Stomach (tissue), 19 donors: ENCODE measurements at places on chromosomes 3 and 15. TPM values are rescaled to one million over a fixed set of nuclear protein-coding genes. Genes with fewer than 3 reads are reported as not detected.
A peak's percentile ranks its signal among the peaks of the same experiment; 100 is the strongest.

- H3K27ac ChIP-seq, result no peak overlapping the region
- H3K4me3 ChIP-seq, result no peak overlapping the region
- H3K4me1 ChIP-seq, result no peaks in the 10 kb centered on the region
- H3K36me3 ChIP-seq, result peaks cover 49% of the 10 kb centered on the region
These were observed 119.3 kb downstream of the RFX7 start for GRCh38 chr15:56124391-56124790.

DNA sequence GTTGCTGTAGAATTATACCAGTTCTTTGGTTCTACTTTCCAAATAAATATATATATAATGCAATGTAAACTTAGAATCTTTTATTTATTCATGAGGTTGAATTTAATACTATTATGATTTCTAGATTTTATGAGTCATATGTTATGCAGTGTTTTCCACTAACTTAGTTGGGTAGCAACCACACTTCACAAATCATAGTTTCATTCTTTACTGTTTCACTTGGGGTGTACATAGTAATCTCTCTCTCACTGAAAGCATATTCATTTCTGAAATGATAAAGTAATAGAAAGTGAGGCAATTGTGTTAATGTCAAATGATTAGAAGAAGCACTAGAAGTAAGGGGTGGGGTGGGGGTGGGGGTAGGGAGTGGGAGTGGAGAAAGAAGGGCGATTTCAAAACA is 52.6 kb downstream of the IQCH start:
- H3K4me1 ChIP-seq, result no peaks in the 10 kb centered on the region
- no peak overlapping the region for H3K4me3 ChIP-seq
- H3K27ac ChIP-seq, result no peak overlapping the region

- no peaks in the 10 kb centered on the region for H3K27me3 ChIP-seq
- no peak for DNase-seq
- no peak overlapping the region for H3K27ac ChIP-seq
- H3K4me1 ChIP-seq, result no peaks in the 10 kb centered on the region
- H3K4me3 ChIP-seq, result no peak overlapping the region
These were observed 4.7 kb downstream of the DET1 start for GRCh38 chr15:88541709-88542341.

DNA sequence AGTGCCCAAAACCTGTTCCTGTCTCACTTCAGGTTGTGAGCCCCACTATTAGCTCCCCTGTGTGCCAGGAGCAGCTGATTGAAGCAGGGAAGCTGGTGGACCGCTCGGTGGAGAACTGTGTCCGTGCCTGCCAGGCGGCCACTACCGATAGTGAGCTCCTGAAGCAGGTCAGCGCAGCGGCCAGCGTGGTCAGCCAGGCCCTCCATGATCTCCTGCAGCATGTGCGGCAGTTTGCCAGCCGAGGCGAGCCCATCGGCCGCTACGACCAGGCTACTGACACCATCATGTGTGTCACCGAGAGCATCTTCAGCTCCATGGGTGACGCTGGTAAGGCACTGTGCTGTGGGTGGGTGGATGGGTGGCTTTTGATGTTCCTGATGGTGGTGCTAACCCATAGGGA is 334.1 kb upstream of the TPM1 start:
- H3K4me1 ChIP-seq, result no peaks in the 10 kb centered on the region
- H3K27ac ChIP-seq, result no peak overlapping the region
- H3K27me3 ChIP-seq, result no peaks in the 10 kb centered on the region
- H3K4me3 ChIP-seq, result no peak overlapping the region
- H3K36me3 ChIP-seq, result peaks cover 70% of the 10 kb centered on the region
- no peak for DNase-seq

DNA sequence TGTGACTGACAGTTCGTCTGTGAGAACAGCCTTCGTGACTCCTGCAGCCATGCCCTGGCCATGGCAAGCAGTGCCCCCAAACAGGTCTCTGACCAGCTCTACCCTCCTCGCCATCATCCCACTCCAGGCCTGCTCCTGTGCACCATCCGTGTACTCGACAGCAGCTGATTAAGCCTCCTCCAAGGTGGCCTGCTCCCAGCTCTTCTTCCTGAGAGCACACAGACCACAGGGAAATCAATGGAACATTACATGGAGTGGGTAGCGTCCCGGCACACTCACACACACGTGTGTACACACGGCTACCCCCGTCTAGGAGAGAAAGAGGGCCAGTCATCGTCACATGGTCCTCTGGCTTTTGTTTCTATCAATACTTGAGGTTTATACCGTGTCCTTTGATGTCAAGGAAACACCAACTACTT is 21.1 kb downstream of the ANXA2 start:
- no peak for DNase-seq
- H3K27ac ChIP-seq, result peak overlapping the region; percentile 48
- H3K4me1 ChIP-seq, result peaks cover 41% of the 10 kb centered on the region

DNA sequence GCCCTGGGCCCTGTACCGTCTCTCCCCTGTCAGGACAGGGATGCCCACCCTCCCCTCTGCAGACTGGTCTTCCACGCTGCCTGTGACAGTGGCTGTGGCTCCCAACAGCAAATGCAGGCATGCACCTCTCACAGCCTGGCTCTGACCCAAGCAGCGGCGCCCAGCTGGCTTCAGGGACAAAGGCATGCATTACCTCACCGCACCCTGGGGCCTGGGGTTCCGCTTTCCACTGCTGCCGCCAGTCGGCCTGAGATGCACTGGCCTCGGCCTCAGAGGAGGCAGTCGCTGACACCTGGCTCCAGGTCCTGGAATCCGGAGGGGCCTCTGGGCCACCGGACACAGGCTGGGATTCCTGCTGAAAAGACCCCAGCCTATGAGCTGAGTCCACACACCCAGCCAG is 70.3 kb downstream of the SCN5A start:
- H3K27ac ChIP-seq, result no peak overlapping the region
- no peaks in the 10 kb centered on the region for H3K36me3 ChIP-seq
- no peaks in the 10 kb centered on the region for H3K27me3 ChIP-seq
- no peak overlapping the region for H3K4me3 ChIP-seq

GRCh38 chr15:27743638-27744037 is 355.5 kb downstream of the OCA2 start:
- no peaks in the 10 kb centered on the region for H3K27me3 ChIP-seq
- no peaks in the 10 kb centered on the region for H3K4me1 ChIP-seq
- H3K4me3 ChIP-seq, result no peak overlapping the region
- no peak for DNase-seq

- no peak overlapping the region for H3K27ac ChIP-seq
- H3K4me3 ChIP-seq, result no peak overlapping the region
- H3K4me1 ChIP-seq, result peaks cover 7% of the 10 kb centered on the region
- H3K27me3 ChIP-seq, result no peaks in the 10 kb centered on the region
- no peak for DNase-seq
- H3K36me3 ChIP-seq, result no peaks in the 10 kb centered on the region
These were observed 175.9 kb downstream of the RPLP1 start for GRCh38 chr15:69628256-69629093.

- H3K36me3 ChIP-seq, result peaks cover 15% of the 10 kb centered on the region
- H3K27me3 ChIP-seq, result no peaks in the 10 kb centered on the region
- no peak overlapping the region for H3K4me3 ChIP-seq
- no peak overlapping the region for H3K27ac ChIP-seq
These were observed 69.6 kb downstream of the CGNL1 start for GRCh38 chr15:57445872-57446271.

- no peak overlapping the region for H3K27ac ChIP-seq
- H3K4me3 ChIP-seq, result no peak overlapping the region
- H3K27me3 ChIP-seq, result no peaks in the 10 kb centered on the region
These were observed 13.9 kb downstream of the FILIP1L start for GRCh38 chr3:100100425-100100824.

GRCh38 chr3:22885039-22885438 is 318.1 kb upstream of the UBE2E2 start:
- H3K36me3 ChIP-seq, result no peaks in the 10 kb centered on the region
- H3K27me3 ChIP-seq, result no peaks in the 10 kb centered on the region
- DNase-seq, result no peak
- H3K4me3 ChIP-seq, result no peak overlapping the region
- no peak overlapping the region for H3K27ac ChIP-seq

DNA sequence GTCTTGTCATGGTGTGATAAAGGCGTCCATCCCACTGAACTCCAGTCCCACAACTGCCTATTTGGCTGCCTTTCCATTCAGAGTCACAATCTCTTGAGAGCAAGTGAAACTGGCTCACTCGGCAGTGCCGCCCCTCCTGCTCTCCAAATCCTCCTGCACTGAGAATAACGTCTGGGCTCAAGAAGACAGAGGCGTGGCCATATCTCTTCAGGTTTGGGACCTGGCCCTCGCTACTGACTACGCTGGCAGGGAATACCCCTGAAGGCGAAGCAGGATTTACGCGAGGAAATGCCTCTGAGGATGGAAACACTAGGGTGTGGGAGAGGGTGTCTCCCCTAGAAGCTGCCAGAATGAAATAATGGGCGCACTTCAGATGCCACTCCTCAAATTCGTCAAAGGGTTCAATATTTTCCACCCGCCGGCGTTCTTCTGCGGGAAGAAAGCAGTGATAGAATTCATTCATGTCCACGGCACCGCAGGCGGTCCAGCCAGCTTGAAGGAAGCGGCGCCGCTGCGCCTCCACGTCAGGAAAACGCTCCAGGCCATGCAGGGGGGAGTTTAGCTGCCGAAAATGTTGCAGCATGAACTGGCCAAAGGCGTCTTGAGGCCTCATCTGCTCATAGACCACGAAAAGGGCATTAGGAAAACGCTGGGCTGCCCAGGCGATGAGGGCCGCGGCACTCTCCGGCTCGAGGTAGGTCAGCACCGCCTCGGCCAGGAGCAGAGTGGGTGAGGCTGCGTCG is 985 bp downstream of the LCMT2 start:
- peak overlapping the region; percentile 84 for H3K4me3 ChIP-seq
- H3K27me3 ChIP-seq, result no peaks in the 10 kb centered on the region
- DNase-seq, result peak; percentile 30
- H3K4me1 ChIP-seq, result peaks cover 28% of the 10 kb centered on the region
- H3K27ac ChIP-seq, result peak overlapping the region; percentile 92

GRCh38 chr15:83356501-83357399 is 72.3 kb upstream of the BNC1 start:
- DNase-seq, result no peak
- H3K27ac ChIP-seq, result no peak overlapping the region
- H3K27me3 ChIP-seq, result no peaks in the 10 kb centered on the region
- no peaks in the 10 kb centered on the region for H3K36me3 ChIP-seq
- no peak overlapping the region for H3K4me3 ChIP-seq
- no peaks in the 10 kb centered on the region for H3K4me1 ChIP-seq

DNA sequence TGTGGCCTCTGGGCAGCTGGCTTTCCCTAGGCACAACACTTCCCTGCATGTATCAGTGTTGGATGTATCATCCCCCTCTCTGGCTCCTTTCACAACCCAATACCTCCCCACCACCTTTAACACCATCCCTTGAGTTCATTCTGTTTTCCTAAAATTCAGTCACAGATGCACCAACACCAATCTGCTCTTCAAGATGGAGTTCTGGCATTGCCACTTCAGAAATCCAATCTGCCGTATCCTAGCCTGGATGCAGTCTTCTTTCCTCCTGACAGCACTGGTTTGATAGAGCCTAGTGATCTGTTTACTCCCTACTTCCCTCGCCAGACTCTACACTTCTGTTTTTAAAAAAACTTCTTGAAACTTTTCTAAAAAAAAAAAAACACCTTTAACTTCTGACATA is 21.7 kb downstream of the PXYLP1 start:
- H3K27me3 ChIP-seq, result no peaks in the 10 kb centered on the region
- DNase-seq, result no peak
- H3K27ac ChIP-seq, result no peak overlapping the region
- no peaks in the 10 kb centered on the region for H3K4me1 ChIP-seq
- no peaks in the 10 kb centered on the region for H3K36me3 ChIP-seq

DNA sequence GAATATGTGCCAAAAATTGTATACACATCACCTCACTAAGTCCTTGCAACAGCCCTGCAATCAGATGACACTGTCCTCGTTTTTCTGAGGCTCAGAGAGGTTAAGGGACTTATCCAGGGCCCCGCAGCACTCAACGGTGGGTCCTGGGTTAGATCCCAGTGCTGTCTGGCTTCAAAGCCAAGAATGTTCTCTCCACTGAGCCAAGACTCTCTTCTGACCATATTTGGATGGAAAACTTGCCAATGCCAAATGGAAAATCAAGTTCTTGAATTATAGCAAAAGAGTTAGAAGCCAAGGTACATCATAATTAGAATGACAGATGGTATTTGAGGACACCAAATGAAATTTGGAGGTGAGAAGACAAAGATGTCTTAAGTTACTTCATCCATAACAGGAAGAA is 75.9 kb downstream of the NCEH1 start:
- H3K27ac ChIP-seq, result no peak overlapping the region
- H3K4me3 ChIP-seq, result no peak overlapping the region
- no peaks in the 10 kb centered on the region for H3K27me3 ChIP-seq
- no peaks in the 10 kb centered on the region for H3K4me1 ChIP-seq

GRCh38 chr3:14920536-14920935 is 26.8 kb upstream of the NR2C2 start:
- no peak overlapping the region for H3K27ac ChIP-seq
- no peaks in the 10 kb centered on the region for H3K27me3 ChIP-seq
- H3K4me1 ChIP-seq, result peaks cover 11% of the 10 kb centered on the region
- H3K4me3 ChIP-seq, result no peak overlapping the region
- no peaks in the 10 kb centered on the region for H3K36me3 ChIP-seq
- DNase-seq, result peak; percentile 13

Gene ROBO1
- total RNA-seq, result 17.5 TPM

Gene ACTL6A
- total RNA-seq, result 54.3 TPM

Gene RGMA
- total RNA-seq, result 30.1 TPM

Gene C3orf20
- not detected for total RNA-seq

Gene SAMMSON
- total RNA-seq, result 2.6 TPM
